ENCODE measurements at places on chromosomes 12 and 14.

- DNase-seq: peak; percentile 88
Measured at GRCh38 chr12:6171409-6172015, 28.7 kb upstream of the CD9 start.

GRCh38 chr12:105235281-105235731, 668 bp downstream of the APPL2 start:
- DNase-seq: no peak

- DNase-seq: no peak
Measured at GRCh38 chr12:12015073-12015685, 55.6 kb upstream of the BCL2L14 start.

- no peak for DNase-seq
Measured at GRCh38 chr14:49972131-49972671, 79.3 kb downstream of the ARF6 start.

GRCh38 chr12:124940143-124940392, 25.6 kb upstream of the UBC start:
- DNase-seq: no peak

GRCh38 chr14:99322731-99323599, 51.0 kb upstream of the BCL11B start:
- no peak for DNase-seq

Data from left cardiac atrium (tissue), 4 donors.